Amniotic epithelial cell (primary cell): ENCODE measurements at places on chromosomes 5 and 9.
A peak's percentile ranks its signal among the peaks of the same experiment; 100 is the strongest.

DNA sequence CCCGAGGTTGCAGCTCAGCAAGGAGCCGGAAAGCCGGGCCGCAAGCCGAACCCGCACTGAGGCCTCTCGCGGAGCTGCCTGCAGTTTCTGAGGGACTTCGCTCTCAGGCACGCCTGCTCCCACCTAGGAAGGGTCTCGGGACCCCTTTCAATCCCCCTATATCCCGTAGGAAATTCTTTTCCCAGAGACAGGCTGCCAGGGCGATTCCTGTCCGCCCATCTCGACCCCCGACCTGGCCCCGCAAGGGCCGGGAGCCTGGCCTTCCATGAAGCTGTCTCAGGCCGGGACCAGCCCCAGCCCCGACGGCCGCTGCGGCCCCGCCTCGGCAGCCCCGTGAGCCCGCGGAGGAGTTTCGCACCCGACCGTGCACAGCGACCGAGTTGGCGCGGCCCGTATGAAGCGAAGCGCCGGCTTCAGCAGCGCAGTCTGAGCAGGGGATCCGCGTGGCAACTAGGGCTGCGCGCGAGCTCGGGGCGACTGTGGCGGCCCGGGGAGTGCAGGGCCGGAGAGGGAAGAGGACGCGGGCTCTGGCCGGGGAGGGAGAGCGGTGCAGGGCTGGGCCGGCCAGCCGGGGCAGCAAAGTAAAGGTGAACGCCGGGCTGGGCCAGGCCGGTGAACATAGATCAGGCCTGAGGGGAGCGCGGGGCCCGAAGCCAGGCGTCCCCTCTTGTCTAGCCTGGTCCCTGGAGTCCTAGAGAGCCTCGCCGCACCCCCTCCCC is 977 bp upstream of the PRDM12 start:
- no peak for DNase-seq

GRCh38 chr5:80246001-80246758 is 9.7 kb downstream of the SERINC5 start:
- peak; percentile 73 for DNase-seq

DNA sequence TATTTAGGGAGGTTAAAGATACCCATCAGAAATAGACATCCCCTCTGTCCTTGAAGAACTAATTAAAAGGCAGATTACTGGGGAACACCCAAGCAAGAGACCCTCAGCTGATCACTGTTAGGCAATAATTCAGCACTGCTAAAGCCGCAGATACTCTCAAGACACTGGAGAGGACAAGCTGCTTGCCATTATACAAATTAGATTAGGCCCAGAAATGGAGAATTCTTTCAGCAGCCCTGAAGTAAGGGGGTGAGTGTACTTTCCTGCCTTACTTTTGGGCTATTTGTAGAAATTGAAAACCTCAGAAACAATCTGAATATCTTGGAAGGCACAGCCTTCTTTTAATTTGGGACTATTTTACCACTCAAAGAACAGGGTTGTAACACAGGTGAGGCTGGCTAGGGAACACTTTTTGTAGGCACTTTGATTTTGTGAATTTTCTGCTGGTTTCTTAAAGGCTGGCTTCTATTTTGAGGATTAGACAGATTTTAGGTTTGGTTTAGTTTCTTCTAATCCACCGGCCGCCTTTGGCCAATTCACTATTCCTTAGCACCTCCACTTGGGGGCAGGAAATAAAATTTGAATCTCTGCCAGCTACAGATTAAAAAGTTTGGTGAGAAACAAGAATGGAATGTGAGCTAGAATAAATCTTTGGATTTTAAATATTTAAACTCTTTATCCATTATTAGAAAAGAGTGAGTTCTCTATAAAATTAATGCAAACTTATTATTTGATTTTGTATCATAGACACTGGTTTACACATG is 106.0 kb downstream of the SMARCA2 start:
- peak; percentile 49 for DNase-seq

DNA sequence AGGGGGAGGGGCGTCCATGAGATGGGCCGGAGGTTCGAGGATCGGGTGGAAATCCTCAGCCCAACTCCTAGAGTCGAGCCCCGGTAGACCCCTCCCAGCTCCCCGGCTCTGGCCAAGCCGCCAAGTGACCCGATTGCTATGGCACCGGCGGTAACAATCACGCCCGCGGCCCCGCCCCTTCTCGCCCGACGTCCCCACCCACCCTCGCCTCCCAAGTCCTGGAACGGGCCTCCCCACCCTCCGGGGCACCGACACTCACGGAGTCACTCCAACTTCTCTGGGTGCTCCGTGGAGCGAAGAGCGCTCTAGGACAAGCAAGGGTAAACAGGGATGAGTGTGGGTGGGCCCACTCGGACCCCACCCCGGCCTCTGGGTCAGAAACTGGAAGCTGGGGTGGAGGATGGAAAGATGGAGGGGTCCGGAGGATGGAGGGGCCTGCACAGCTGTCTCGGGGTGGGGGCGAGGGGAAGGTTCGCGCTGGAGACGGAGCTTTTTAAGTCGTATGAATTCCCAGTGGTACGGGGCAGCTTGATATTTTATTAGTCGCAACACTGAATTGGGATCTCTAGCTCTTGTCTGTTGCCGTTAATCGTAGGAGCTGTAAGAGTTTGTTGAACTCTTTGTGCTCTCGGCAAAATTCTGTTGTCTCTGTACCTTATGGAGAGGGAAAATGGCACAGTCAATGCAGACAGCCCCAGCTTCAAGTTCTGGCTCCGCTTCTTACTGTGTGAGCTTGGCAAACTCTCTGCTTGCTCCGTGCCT is at the start of gene SPACA9:
Gene SPACA9 (plus strand): TSS at position 204 of the 762 bp plus-strand sequence. CDS start 5,050 bp downstream, outside the sequence.
- DNase-seq, result peak; percentile 19

DNA sequence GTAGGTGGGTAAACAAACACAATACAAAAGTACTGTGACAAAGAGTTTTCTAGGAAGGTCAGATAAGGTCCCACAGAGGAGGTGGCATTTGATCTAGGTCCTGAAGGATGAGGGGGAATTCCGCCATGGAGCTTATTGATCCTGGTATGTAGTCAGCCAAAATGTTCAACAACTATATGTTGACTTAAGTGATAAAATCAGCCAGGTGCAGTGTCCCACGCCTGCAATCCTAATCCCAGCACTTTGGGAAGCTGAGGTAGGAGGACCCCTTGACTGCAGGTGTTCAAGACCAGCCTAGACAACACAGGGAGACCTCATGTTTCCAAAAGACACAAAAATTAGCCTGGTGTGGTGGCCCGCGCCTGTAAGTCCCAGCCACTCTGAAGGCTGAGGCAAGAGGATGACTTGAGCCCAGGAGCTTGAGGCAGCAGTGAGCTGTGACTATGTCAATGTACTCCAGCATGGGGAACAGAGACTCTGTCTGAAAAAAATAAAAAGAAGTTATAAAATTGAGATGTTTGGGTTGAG is 46.4 kb upstream of the PLIN2 start:
- DNase-seq, result no peak

DNA sequence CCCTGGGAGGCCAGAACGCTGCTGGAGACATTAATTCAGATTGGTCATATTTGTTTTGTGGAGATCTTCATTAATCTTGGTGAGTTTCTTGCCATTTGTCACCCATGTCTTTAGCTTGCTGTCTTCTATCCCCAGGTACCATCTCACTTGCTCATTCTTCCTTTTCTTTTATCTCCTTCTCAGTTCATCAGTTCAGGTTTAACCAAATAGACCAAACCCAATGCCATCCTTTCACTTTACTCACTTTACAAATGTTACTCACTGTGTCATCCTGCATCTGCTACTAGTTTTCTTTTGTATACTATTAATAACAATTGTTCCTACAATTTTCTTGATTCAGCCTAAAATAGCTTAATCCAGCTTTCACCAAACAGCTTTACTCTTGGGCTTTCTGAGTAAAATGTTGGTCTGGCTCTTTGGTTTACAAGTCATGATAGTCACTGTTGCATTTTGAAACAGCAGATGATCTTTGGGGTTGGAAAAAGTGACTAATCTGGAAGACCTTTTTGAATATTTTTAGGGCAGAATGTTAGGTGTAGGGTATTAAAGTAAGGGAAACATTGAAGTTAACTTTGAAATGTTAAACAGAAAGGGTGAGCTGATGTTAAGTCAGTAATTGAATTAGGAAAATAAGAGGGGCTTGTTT is 246.9 kb downstream of the ZSWIM6 start:
- no peak for DNase-seq

DNA sequence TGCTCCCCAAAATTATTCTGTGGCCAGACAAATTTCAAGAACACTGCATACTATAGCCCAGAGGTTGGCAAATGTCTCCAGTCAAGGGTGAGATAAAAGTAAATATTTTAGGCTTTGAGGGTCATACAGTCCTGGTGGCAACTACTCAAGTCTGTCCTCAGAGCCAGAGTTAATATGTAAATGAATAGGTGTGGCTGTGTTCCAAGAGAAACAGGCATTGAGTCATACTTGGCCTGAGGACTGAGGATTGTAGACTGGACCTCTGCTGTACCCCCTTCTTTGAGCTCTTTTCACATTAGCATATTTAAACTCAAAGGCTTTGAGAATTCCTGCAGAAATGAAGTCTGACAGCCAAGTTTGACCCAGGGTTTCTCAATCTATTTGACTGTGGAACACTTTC is 129.2 kb upstream of the PTCH1 start:
- no peak for DNase-seq

DNA sequence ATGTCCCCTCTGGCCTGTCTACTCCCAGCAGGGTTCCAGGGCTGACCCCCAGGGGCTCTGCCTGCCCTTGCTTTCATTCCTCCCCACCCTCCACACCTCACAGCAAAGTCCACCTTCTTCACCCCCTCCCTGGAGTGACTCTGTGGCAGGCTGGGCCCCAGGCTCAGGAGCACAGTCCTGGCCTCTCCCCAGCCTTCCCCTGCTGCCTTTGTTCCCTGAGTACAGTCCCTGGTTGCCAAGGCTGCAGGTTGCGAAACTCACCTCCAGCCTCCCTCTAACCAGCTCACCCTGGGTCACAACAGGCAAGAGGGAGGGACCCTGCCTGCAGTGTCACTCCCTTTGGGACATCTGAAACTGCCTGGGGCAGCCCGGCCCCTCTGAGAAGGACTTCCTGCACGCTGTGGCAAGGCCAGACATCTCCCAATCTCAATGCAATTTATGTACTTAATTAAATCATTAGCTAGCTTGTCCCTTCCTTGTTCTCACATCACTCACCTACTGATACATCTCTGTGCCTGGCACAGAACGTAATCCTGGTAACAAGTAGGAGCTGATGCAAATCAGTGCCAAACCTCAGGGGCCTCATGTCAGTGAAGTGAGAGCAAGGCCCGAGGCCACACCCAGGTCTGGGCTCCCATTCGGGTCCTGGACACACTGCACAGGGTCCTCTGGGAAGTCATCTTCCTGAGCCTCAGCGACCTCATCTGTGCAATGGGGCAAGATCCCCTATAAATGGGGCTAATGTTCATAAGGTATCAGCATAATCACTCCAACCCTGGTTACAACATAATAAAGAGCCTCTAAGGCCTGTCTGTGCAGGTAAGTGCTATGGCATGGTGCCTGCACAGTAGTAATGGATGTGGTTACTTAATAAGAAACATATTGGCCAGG is 27.3 kb upstream of the TRIM14 start:
- peak; percentile 69 for DNase-seq
